Activated B cell treated with CpG ODN at 0.5 μM for 24 hours (primary cell): ENCODE measurements at places on chromosomes 4 and X.

DNA sequence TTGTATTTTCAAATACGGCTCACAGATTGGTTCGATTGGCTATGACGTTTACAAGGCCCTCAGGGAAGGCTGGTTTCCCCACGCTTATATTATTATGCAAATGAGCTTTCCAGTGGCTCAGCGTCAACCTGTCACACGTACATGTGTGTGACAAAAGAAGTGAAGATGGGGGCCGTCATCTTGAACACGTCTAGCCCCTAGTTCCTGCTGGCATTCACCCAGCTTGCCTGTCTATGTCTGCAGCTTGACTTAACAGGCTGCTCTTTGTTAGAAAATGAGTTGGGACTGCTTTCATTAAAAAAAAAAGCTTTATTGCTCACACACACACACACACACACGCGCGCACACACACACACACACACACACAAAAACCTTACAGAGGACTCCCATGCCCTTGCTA, 283.6 kb upstream of the CTSO start:
- no peak for DNase-seq

DNA sequence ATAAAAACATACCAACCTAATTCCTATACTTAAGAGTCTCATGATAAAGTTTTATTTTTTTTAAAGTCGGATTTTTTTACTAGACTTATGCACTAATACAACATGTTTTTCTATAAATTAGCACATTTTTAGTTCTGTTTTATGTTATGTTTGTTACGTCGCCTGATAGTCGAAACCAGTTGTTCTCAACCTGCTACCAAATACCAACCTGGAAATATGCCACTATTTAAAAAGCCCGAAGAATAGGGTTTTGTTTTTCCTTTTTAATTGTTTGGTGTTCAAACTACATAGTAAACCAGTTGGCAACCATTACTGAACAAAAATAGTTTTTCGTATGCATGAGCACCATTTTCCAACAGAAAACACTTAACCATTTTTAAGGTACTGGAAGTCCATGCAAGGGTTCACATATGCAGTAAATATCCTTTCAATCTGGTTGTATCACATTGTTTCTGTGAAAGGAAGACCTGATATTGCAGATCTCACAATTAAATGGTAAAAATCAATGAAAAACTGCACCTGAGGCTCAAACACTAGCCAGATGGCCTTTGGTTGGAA, 1.4 kb downstream of the WDFY3 start:
- no peak for DNase-seq

GRCh38 chrX:16188687-16189086, 21.4 kb downstream of the MAGEB17 start:
- no peak for DNase-seq

DNA sequence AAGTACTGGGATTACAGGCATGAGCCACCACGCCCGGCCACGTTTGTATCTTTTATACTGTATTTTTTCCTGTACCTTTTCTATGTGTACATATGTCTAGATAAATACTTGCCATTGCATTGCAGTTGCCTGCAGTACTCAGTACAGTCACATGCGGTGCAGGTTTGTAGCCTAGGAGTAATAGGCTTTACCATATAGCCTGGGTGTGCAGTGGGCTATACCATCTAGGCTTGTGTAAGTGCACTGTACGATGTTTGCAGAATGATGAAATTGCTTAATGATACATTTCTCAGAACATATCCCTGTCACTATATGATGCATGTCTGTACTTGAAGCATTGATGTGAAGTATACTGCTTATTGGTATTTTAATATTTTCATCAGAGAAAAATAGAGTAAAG, 115.4 kb upstream of the PUDP start:
- DNase-seq: no peak

DNA sequence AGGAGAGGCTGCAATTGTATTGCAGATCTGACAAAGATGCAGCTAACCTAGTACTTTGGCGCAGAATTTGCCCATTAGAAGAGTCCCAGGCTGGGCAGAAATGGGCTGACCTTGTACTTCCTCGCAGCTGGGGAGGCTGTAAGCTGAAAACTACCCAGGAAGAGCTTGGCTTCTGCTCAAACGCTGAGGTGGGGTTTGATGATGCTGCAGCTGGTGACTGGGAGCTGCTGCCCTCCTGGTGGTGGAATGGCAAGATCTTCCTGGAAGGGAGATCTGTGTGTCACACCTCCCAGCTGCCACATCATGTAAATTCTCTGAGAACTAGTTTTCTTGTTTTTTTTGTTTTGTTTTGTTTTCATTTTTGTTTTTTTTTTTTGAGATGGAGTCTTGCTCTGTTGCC, 17.4 kb downstream of the CCNG2 start:
- no peak for DNase-seq

- DNase-seq: no peak
Measured at GRCh38 chr4:173415885-173416653, 17.2 kb upstream of the SCRG1 start.

GRCh38 chr4:23232987-23233386, 540.2 kb downstream of the GBA3 start:
- DNase-seq: no peak

DNA sequence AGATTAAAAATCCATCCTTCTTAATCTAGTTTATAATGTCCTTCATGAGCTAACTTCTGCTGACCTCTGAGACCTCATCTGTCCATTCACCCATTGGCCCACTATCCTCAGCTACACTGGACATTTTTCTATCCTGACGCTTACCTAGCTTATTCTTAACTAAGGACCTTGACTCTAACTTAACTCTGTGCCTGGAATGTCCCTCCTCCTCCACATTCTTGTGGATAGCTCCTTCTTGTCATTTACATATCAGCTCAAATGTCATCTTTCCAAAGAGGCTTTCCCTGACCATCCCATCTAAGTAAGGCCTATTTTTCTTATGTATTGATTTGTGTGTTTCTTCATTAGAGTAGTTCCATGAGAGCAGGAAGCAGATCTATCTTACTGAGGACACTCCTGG, 54.7 kb downstream of the ATXN3L start:
- no peak for DNase-seq

DNA sequence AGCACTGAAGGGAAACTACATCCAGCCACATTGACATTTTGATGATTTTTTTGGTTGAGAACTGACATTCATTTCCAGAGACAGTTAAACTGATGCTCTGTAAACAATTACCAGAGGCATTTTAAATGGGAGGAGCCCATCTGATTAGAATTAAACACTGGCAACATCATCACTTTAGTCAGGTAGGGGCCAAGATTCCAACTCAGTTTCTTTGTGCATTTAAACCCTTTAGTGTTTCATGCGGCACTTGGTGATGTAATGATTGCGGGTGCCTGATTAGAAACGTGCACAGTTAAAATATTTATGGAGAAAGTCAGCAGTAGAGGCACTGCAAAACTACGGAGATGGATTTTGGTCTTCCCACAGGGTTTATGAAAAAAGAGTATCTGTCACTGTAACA, 16.1 kb downstream of the TNIP3 start:
- no peak for DNase-seq

GRCh38 chr4:90174621-90175023, 47.4 kb downstream of the CCSER1 start:
- no peak for DNase-seq
